ENCODE measurements at places on chromosomes 6 and 20.

DNA sequence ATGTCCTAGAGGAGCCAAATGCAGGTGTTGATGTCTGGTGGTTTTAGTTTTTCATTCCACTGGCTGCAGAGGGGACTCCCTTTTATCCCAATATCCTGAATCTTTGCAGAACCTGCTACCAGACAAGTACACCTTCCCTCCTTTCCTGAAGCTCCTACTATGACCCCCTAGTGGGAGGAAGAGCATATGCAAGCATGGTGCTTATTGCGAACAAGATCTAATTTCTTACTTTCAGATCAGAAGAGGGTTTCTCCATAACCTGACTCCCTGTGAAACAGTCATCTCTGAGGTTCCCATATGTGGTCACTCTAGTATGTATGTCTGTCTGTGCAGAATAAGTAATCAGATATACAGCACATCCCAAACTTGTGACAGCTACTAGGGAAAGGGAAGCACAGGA is 277.2 kb downstream of the ARHGAP18 start:
- DNase-seq = no peak

GRCh38 chr6:81834141-81834681 is 81.7 kb upstream of the TENT5A start:
- no peak for DNase-seq

- DNase-seq = no peak
Observed at GRCh38 chr20:37166867-37167266, 12.3 kb upstream of the RPN2 start.

DNA sequence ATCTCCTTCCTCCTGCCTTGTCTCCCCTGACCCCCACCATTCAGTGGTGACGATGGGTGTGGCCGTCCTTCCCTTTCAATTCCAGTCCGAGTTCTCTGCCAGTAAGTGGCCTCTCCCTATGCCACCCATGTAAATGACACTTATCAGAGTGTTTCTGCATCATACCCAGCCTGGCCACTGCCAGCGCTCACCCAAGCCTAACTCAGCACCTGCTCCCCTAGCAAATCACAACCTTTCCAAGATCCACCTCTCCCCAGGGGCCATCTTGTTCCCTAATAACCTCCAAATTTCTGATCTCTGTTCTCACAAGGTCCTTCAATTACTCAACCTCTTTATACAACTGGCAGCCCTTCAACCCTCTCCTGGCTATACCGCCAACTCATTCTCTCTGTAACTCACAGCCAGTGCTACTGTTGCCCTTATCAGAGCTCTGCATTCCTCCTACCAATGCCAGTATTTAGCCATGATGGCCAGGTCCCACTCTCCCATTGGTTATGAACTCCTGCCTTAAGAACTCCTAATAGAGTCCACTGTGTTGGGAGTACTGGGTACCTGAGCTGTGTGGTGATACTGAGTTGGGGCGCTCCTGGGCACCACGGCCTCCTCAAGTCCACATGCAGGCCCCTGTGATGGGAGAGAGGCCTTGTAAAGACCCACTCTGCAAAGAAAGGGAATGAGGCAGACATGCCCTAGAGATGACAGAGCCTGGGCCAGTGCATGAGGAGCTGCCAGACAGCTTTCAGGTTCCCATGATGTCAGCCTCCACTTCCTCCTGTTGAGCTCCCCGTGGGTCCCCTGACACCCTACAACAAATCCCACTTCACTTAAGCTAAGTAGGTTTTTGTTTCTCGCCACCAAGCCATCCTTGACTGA is 187.4 kb upstream of the RREB1 start:
- no peak for DNase-seq

- no peak for DNase-seq
Observed at GRCh38 chr6:159062976-159063375, 18.2 kb upstream of the TAGAP start.

DNA sequence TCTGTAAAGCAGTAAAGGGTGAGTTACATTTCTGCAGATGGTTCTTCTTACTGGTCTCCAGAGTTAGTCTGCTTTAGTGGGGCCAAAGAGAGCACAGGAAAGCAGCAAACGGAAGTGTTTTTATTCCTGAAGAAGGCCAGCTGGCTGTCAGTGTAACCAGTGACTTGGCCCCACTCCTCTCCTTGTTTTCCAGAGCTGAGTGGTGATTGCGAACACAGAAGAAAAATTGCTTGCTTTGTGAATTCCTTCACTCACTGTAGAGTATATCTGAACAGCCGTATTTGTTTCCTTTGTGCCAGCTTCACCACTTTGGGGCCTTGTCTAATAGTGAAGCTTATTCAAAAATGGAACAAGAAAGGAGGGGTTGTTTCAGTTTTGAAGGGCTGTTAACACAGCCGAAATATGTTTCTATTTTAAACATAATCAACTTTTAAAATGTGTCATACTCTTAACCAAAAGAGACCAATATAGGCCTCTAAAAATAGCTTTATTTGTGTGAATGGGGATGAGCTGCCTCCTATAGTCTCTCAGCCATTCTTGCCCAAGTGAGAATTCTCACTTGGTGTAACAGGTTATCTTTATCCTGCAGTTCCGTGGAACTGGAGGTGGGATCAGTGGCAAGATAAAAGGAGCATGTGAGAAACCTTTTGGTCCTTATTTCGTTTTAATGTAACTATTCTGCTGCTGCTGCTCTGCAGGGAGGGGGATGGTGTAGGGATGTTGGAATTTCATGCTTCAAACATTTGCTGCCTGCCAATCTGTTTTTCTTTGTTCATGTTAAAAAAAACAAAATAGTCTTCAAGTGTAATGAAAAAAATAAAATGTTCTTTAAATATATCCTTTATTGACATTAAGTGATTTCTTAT is 37.8 kb downstream of the ZC2HC1B start:
- DNase-seq = no peak

GRCh38 chr20:57034001-57034400 is 232.4 kb downstream of the BMP7 start:
- no peak for DNase-seq

DNA sequence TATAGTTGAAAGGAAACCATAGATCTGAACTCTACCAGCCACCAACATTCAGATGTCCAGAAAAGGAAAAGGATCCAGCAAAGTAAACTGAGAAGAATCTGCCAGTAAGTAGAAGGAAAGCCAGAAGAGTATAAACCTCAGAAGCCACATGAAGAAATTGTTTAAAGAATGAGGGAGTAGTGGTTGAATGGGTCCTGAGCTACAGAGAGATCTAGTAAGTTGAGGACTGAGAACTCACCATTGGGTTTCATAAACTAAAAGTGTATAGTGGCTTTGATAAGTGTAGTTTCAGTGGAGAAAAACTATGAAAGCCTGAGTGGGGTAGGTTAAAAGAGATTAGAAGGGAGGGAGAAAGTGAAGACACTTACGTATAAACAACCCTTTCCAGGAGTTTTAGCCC is 32.0 kb upstream of the SUMO4 start:
- DNase-seq = no peak

GRCh38 chr6:92069781-92070180 is 1349.6 kb downstream of the EPHA7 start:
- no peak for DNase-seq

GRCh38 chr6:131946992-131947955 is 3.9 kb downstream of the CCN2 start:
- DNase-seq = no peak

DNA sequence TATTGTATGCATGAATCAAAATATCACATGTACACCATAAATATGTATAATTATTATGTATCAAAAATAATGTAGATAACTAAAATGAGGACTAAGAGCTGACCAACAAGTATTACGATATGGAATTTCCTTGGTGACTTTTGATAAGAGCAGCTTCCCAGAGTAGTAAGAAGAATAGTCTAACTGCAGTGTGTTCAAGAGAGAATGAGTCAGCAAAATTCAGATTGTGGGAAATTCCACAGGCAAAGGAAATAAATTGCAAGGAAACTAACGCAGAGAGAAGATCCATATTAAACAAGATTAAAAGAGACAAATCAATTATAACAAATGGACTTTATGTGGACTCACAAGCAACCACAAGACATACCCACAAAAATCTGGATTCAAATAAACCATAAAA is 26.4 kb downstream of the FRK start:
- DNase-seq = no peak

- DNase-seq = no peak
Observed at GRCh38 chr6:104955927-104956730, 778 bp upstream of the LIN28B start.

DNA sequence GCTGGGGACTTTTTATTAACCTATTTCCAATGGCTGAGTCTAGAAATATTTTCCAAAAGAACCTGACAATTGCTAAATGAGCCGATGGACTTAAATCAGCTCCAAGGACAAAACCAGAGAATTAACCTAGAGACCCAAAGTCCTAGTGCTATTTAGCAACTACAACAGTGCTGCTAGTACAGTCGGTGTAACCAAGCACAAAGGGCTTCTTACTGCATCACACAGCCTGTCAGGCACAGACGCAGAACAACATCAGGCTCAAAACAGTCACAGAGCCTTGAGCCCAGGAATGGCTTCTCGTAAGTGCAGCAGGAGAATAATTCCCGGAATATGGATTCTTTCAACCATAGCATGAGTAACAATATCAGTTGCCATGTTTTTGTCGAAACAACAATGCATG is 70.0 kb downstream of the GFOD1 start:
- no peak for DNase-seq

DNA sequence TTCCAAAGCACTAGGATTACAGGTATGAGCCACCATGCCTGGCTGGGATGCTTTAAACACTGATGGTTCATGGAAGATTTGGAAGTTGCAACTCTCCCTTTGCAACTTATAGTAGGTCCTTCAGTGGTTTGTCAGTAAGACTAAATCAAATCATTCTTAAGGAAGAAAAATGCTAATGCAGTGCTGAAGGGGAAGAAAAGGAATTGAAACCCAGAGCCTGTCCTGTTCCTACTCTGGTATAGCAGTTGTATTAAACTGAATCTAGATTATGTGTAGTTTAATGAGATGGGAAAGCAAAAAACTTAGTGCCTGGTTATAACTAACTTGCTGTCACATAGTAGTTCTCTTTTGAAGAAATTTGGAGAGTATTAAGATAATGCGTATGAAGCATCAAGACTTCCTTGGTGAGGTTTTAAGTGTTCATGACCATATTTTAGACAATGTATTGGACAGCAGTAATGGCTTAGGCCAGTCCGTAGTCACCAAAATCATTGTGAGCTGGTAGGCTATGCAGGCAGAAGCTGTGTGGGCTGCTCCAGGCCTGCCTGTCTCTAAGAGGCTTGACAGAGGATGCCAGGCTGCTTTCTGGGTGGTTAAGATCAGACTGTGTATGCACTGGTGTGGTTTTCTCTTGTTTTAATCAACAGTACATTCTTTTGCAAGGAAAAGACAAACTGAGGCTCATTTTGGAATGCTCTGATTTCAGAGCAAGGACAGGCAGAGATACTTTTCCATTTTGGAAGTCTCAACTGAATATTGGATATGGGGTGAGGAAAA is 14.0 kb downstream of the PAQR8 start:
- DNase-seq = no peak

DNA sequence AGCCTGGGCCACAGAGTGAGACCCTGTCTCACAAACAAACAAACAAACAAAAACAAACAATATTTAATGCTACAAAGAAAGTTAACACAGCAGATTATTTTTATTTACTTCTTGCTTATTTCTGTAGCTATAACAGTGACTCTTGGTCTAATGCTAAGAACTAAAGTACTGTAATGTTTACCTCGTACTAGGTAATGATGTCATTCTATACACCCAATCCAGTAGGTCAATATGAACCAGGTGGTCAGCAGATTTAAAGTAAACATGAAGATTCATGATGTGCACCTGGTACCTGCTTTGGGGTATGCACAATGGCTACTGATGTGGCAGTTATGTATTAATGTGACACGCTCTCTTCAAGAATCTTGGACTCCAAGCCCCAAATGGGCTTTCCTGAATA is 36.6 kb upstream of the CARMIL1 start:
- DNase-seq = no peak

DNA sequence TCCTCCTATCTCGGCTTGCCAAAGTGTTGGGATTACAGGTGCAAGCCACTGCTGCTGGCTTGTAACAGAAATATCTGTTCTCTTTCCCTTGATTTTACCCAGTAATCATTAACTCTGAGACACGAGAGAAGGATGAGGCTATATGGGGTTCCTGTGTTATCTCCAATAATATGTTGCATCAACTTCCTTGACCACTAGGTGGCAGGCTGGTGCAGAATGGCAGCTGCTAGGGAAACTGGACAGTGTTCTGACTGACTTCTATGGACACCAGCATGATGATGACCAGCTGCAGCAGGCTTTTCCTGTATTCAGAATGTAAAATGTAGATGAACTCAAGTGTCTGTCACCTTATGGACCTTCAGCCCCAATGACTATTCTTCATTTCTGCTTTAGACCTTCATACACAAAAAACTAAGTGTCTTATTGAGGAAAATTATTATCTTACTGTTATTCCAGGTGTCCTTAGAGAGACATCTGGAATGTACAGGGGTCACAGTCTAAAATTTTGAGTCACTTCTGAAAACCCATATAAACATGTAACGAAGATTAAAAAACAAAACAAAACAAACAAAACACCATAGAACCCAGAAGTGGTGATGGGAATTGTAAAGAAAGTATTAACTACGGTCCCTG is 20.4 kb upstream of the CD109 start:
- DNase-seq = peak; percentile 46

DNA sequence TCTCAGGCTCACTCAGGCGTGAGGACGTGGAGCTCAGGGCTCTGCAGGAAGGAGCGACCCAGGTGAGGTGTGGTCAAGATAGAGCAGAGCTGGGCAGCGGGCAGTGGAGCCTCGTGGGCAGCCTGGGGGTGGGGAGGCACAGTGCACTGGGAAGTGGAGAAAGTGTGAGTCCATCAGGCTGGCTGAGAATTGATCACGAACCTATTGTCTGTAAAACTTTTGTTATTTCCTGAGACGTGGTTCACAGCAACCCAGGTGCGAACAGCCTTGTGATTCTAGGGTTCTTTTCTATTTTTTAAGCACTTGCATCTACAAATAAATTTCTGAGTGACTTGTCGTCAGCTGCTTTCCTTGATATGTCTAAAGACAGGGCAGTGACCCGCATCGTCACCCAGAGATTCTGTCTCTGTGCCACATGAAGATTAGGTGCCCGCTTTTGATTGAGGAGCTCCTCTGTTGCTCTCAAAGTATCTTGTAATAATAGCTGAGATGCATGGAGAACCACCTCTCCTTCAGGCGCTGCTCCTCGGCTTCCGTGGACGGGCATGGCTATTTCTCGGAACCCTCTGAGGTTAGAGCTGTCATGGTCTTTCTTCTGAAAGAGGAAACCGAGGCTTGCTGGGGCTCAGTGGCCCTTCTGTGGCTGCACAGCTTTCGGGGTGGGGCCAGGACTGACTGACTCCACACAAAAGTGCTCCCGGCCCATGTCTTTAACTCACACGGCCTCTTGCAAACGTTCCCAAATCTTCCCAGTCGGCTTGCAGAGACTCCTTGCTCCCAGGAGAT is 662 bp upstream of the CCR6 start:
- no peak for DNase-seq

DNA sequence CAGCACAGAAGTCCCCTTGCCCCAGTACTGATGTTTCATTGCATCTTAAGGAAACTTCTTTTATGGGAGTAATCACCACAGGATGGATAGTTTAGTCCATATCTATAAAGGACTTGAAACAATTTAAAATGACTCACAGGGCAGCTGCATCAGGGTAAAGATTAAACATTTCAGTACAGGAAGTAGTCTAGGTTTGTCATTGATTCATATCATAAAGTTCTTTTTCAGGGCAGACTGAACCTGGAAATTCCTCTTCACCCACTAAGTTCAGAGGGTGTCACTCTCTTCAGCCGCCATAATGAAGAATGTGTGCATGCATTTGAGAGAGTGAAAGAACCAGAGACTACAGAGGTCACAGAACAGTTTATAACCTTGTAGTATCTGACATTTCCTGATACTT is 296.3 kb upstream of the JAG1 start:
- DNase-seq = no peak
